ACHN (cell line): ENCODE measurements at places on chromosomes 2 and 18.

GRCh38 chr2:237432484-237433092 lies 18.6 kb upstream of the COL6A3 start:
- DNase-seq: peak; percentile 90

DNA sequence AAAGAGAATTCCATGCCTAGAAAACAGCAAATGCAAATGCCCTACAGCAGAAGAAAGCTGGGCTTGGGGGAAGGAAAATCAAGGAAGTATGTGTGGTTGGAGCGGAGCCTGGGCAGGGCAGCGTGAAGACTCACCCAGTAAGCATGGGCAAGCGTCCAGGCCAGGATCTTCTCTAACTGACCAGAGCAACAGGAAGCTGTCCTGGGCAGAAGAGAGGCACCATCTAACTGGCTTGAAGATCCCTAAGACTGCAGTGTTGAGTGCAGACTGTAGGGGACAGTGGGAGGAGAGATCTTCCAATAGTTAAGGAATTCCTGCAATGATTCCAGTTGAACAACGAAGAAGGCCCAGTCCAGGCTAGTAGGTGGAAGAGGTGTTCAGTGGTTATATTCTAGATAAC lies 57.9 kb downstream of the NXPH2 start:
- DNase-seq: peak; percentile 38

DNA sequence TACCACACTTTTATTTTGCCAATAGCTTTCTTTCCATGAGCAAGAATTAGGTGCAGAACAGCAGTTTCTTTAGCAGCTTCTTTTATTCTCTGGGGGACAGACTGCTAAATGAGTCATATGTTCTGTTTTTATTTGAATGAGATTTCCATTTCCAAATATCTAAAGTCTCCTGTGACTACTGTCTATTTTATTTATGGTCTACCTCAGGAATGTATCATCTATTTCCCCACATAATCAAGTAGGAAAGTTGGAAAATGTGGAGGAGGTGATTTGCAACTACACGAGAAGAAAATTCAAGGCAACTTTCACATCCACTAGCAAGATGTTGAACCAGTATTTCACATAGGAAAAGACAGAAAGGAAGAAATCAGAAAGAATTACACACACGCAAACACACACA lies 139.9 kb upstream of the MEX3C start:
- no peak for DNase-seq

GRCh38 chr18:74897971-74898657 lies 300.4 kb downstream of the ZNF407 start:
- DNase-seq: peak; percentile 8

DNA sequence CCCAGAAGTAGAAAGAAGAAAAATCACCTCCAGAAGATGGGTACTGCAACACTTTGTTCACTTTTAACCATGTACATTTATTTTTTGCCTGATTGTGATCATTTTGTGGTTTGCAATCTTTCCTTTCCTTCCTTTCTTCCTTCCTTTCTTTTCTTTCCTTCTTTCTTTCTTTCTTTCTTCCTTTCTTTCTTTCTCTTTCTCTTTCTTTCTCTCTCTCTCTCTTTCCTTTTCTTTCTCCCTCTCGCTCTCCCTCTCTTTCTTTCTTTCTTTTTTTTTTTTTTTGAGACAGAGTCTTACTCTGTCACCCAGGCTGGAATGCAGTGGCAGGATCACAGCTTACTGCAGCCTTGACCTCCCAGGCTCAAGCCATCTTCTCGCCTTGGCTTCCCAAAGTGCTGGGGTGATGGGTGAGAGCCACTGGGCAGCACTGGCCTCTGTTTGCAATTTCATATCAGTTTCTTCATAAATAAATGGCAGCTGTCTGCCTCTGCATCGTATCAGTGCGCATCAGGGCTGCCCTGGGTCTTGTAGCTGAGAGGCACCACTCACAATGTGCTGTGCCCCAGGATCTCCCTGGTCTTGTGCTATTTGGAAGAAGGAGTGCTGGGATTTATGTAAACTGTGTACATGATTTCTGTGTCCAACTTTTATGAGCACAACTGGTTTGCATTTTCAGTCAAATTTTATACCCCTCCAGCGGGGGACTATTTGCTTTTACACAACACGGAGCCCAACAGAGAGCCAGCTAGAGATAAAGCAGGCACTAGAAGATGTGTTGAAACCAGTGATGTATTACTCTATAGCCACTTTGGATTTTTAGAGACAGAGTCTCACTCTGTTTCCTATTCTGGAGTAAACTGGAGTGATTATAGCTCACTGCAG lies 6.9 kb upstream of the LIMS2 start:
- DNase-seq: no peak

DNA sequence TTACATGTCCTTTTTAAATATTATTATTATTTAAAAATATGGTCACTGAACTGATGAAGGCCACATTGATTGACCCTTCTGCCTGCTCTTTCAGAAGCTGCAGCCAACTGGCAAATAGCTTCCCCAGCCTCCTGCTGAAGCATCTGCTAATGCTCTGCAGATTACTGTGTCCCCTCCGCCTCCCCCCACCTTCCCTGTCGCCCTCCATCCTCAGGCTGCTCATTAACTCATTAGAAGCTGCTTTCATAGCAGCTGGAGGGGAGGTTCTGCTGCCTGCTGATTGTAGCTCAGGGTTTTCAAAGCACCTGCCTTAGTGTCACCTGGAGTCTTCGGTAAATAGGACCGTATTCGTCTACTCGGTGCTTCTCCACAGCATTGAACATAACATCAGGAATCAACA lies 24.8 kb upstream of the LMAN1 start:
- DNase-seq: no peak

DNA sequence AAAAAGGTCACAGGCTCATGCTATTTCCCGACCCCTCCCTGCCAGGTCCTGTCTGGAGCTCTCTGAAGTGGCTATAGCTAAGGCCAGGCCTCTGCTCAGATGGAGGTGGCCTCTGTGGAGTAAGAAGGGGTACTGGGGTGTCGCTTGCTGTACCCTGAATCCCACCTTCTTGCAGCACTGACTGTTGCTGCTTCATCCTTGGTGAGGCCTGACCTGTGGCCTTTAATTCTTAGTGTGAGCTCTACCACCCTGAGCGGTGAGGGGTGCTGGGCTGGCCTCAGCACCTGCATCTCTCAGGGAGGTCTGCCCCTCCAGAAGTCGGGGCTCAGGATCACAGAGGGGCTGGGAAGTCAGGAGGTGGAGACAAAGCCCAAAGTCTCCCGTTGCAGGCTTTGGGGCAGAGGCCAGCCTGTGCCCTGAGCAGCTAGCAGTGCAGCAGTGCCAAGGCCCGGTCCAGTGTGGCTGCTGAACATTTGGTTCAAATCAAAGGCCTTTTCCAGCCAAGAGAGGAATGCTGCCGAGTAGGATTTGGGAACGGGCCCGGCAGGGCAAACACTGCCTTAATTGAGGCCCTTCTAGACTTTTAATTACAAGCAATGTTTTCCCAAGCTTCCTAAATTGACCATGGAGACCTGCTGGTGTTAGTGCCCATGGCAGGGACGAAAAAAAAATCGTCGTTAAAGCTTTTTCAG lies 133.5 kb upstream of the HAAO start:
- DNase-seq: no peak

GRCh38 chr2:24894750-24895149 lies 25.3 kb downstream of the ADCY3 start:
- no peak for DNase-seq

- no peak for DNase-seq
Measured at GRCh38 chr18:3726238-3726951, 276.4 kb downstream of the TGIF1 start.

GRCh38 chr2:230097424-230097823 lies 28.7 kb upstream of the SLC16A14 start:
- DNase-seq: no peak

GRCh38 chr2:85462322-85462721 lies 43.8 kb downstream of the SH2D6 start:
- no peak for DNase-seq

DNA sequence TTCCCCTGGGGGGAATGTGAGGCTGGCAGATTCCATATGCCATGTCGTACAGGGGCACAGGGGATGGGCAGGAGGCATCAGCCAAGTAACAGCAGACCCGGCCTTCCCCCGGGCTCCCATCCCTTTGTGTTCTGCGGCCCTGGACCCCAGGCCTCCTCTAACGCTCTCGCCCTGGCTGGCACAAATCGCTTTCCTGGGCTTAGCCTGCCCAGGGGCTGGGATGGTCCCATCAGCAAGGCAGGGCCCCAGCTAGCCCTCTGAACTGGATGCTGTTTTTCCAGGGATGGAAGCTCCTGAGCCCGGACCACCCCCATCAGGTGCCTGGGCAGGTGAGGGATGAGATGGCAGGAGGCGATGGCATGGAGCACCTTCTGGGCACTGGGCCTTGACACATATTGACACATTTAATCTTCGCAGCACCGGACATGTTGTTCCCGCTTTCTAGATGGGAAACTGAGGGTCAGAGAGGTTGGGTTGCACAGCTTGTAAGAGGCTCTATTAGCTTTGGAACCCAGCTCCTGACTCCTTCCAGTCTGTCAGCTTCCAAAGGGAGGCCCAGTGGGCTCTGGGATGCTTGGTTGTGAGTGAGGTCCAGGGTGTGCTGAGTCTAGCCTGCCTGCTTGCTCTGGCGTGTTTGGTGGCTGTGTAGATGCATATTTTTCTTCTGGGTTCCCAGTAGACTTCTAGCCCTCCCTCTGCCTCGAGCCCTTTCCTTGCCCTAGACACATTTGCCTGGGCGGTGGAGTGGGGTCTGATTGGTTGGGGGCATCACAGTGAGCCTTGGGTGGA lies 40.3 kb downstream of the GLI2 start:
- no peak for DNase-seq

DNA sequence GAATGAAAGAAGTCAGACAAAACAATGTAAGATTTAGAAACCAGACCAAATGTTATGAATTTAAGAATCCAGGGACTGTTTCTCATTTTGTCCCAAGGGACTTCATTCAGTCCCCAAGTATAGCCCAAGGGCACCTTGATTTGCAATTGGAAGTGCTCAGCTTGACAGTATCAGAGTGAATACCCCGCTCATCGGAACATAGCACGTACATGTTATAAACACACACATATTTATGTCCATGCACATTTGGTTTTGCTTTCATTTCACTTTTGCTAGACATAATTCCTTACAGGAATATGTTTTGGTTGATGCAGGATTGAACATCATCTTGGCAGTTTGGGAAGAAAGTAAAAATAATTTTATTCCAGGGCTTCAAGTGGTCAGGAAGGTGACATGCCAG lies 100.2 kb downstream of the PID1 start:
- DNase-seq: no peak

- DNase-seq: no peak
Measured at GRCh38 chr2:183579686-183580085, 455.4 kb downstream of the NUP35 start.

DNA sequence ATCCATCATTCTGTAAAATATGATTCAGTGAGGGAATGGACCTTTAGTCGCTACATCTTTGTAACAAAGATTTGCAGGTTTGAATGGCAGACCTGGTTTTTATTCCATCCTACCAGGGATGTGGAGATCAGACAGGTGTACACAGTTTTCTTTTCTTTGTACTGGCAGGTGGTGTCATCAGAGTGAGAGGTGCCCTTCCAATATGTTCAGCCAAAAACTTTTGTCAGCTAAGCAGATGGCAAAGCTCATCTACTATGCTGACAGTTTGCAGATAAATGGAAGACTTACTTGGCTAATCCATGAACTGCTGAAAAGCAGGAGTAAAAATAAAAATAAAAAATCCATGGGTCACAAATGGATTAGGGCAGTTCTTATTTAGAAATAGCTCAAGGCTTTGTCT lies 185.5 kb upstream of the DOK6 start:
- DNase-seq: no peak

- DNase-seq: no peak
Measured at GRCh38 chr18:36808681-36809080, 20.1 kb downstream of the TPGS2 start.

DNA sequence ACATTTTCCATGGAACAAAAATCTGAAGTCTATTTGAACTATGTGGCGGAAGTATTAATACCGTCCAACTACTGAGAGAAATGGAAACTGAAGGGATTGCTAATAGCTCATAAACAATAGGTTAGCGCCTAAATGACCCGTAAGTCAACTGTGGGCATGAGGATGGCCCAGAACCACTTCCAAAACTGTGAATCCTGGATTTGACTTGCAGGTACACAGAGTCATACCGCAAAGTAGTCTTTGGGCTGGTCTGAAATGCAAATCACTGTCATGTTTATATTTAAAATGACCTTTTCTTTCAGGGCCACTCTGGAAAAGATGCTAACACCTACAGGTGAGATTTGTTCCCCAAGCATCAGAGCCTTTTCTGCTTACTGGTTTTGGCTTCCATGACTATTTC lies 50.6 kb downstream of the STAT4 start:
- no peak for DNase-seq

DNA sequence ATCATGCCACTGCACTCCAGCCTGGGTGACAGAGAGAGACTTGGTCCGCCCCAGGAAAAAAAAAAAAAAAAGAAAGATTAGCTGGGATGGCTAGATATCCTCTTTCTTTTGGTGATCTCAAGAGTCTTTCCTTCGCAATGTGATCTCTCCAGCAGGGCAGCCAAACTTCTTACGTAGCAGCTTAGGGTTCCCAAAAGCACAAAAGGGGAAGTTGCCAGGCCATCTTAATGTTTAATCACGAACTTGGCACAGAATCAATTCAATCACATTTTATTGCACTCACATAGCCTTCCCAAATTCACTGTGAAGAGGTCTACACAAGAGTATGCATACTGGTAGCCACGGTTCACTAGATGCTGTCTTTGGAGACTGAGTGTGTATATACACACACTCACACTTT lies 53.1 kb downstream of the VIL1 start:
- DNase-seq: no peak
